ENCODE measurements at places on chromosomes 11 and 22. TPM values are rescaled to one million over a fixed set of nuclear protein-coding genes. Genes with fewer than 3 reads are reported as not detected.

- peaks cover 21% of the 10 kb centered on the region for H3K27me3 ChIP-seq
- no peak overlapping the region for H3K4me3 ChIP-seq
- DNase-seq = no peak
Measured at GRCh38 chr11:76317296-76317695, 63.6 kb downstream of the THAP12 start.

- no peak overlapping the region for H3K27ac ChIP-seq
- H3K36me3 ChIP-seq = peaks cover 19% of the 10 kb centered on the region
- DNase-seq = no peak
- H3K4me3 ChIP-seq = no peak overlapping the region
Measured at GRCh38 chr11:14566331-14567063, 46.3 kb upstream of the PSMA1 start.

- no peak for DNase-seq
- H3K36me3 ChIP-seq = no peaks in the 10 kb centered on the region
- no peak overlapping the region for H3K4me3 ChIP-seq
- no peaks in the 10 kb centered on the region for H3K27me3 ChIP-seq
- no peak overlapping the region for H3K27ac ChIP-seq
- peaks cover 7% of the 10 kb centered on the region for H3K4me1 ChIP-seq
Measured at GRCh38 chr11:125987066-125987641, 41.3 kb downstream of the VSIG10L2 start.

DNA sequence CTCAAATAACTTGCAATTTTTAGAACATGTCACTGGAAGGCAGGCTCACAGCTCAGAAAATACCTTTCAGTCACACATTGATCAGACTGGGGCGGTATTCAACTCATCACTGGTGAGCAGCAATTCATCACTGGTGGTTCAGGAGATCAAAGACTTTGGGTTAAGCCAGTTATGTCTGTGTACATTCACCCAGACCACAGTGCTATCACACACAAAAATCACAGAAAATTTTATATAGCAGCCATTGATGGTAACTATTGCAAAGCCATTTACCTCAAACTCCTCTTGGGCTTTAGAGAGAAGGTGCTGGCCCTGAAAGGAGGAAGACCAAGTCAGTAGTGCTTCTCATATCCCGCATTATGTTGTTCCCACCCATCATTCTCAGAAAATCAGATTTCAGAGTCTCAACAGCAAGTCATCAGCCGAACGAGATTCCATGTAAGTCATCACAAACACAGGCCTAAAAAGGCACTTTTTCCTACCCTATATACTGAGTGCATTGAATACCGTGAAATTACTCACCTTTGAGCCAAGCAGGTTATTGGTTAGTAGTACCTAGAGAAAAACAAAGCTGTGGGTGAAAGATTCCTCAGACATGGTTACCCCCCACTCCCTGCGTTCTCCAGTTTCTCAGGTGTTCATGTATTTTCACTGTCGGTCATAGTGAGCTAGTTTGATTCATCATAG is 14.0 kb upstream of the WDR74 start:
- peaks cover 3% of the 10 kb centered on the region for H3K27me3 ChIP-seq
- peaks cover 42% of the 10 kb centered on the region for H3K4me1 ChIP-seq
- peaks cover 57% of the 10 kb centered on the region for H3K36me3 ChIP-seq
- DNase-seq = peak; percentile 49
- peak overlapping the region; percentile 95 for H3K4me3 ChIP-seq

GRCh38 chr11:10317151-10317755 is 12.4 kb downstream of the ADM start:
- no peak overlapping the region for H3K4me3 ChIP-seq
- peaks cover under 1% of the 10 kb centered on the region for H3K4me1 ChIP-seq
- DNase-seq = no peak
- H3K36me3 ChIP-seq = no peaks in the 10 kb centered on the region
- no peak overlapping the region for H3K27ac ChIP-seq

DNA sequence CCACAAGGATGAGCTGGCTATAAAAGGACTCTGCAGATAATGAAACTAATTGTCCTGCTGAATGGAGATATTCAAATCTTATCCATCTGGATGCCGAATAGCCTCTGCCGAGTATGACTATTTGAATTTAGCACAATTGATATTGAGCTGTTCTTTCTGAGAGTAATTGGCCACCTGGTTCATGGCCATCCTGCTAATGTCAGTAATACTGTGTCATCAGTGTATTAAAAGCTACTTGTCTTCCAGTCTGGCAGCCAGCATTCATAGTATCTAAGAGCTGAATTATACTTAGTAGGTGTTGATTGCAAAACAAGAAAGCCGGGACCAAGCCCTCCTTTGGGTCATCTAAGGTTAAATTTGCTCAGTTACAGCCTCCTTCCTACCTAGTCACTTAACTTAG is 310.7 kb upstream of the NCAM1 start:
- H3K27me3 ChIP-seq = no peaks in the 10 kb centered on the region
- no peaks in the 10 kb centered on the region for H3K4me1 ChIP-seq
- no peak overlapping the region for H3K27ac ChIP-seq
- no peak overlapping the region for H3K4me3 ChIP-seq

- peak; percentile 14 for DNase-seq
- no peak overlapping the region for H3K27ac ChIP-seq
- no peak overlapping the region for H3K4me3 ChIP-seq
- no peaks in the 10 kb centered on the region for H3K36me3 ChIP-seq
- H3K4me1 ChIP-seq = no peaks in the 10 kb centered on the region
Measured at GRCh38 chr22:49394116-49394785, 433.4 kb downstream of the BRD1 start.

DNA sequence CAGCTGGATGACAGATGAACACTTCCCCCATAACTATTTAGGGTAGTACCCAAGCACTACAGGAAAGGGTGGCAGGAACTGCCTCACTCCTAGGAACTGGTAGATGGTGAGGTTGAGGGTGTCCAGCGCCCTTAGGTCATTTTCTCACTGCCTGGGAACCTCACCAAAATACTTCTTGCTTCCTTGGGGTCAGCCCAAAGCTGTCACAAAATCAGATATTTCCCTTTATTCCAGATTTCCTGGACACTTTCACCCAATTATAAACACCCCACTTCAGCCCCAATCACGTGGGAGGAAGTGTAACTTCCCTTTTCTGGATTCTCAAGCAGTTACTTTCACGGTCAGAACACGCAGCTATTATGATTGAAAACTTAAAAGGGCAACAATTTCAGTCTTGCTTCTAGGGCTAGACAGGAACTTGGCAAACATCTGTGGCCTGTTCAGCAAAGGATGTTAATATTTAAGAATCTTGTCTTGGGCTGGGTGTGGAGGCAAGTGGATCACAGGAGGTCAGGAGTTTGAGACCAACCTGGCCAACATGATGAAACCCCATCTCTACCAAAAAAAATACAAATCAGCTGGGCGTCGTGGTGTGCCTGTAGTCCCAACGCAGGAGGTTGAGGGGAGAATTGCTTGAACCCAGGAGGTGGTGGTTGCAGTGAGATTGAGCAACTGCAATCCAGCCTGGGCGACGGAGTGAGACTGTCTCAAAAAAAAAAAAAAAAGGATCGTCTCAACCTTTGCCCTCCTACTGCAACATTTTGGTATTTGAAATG is 4.0 kb downstream of the FTH1 start:
- peaks cover 42% of the 10 kb centered on the region for H3K4me1 ChIP-seq
- peak overlapping the region; percentile 23 for H3K4me3 ChIP-seq
- DNase-seq = no peak

DNA sequence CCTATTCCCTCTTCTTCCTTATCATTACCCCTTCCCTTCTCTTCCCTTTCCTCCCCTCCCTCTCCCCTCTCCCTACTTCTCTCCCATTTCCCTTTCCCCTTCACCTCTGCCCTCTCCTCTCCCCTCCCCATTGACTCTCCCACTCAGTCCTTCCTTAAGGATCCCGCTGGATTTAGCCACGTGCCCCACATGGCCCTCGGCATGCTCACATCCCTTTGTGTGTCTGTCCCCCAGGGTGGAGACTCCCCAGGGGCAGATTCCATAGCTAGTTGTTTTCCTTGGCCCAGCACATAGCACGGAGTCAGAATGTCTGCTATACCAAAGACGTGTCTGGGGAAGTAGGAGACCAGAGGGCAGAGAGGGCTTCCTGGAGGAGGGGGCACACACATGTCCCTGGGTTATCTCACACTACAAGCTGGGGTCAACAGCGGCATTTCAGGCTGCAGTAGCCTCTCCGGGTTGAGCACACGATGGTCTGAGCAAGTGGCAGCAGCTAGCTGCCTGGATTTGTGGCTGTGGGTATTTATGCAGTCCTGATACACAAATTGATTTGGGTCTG is 487.0 kb downstream of the TBC1D22A start:
- H3K27me3 ChIP-seq = peaks cover 12% of the 10 kb centered on the region
- no peak for DNase-seq
- H3K36me3 ChIP-seq = no peaks in the 10 kb centered on the region
- H3K27ac ChIP-seq = no peak overlapping the region
- no peaks in the 10 kb centered on the region for H3K4me1 ChIP-seq
- H3K4me3 ChIP-seq = no peak overlapping the region

DNA sequence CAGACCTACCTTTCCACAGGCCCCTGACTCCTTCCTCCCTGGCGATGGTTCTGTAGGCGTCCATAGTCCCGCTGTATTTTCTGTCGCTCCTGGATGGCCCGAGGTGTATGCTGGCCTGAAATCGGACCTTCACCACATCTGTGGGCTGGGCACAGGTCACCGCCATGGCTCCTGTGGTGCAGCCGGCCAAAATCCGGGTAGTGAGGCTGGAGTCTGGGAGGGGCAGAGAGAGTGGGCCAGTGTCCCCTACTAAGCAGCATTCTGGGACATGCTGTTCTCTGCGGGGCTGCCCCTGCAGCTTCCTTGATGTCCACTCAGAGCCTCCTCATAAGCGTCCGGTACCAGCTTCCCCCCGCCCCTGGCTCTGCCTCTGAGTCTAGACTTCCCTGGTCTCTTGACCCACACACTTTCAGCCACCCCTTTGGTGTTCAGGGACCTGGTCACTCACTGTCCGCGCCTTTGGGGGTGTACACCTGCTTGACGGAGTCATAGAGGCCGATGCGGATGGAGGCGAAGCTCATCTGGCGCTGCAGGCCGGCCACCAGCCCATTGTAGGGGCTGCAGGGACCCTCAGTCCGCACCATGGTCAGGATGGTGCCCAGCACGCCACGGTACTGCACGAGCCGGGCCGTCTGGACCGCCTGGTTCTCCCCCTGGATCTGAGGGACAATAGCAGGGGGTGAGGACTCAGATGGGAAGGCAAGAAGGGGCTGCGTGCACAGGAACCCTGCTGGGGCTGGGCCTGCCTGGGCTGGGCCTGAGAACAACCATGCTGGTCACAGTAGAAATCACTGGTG is 3.0 kb downstream of the UCP3 start:
- peak overlapping the region; percentile 91 for H3K27ac ChIP-seq
- H3K4me3 ChIP-seq = no peak overlapping the region
- H3K27me3 ChIP-seq = no peaks in the 10 kb centered on the region
- DNase-seq = no peak

DNA sequence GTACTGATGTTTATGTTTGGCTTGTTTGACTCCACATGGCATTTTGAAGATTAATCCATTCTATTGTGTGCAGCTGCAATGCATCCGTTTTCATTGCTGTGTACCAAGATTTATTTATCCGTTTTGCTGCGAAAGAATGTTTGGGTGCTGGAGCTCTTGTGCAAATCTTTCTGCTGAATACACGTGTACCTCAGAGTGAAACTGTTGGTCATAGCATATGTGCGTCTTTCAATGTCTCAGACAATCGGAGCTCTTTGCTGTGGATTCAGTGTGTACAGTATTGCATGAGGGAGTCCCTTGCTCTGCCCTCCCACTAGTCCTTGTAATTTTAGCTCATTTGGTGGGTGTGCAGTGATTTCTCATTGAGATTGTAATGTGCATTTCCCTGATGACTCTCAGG is 545.4 kb downstream of the TBC1D22A start:
- H3K4me3 ChIP-seq = no peak overlapping the region
- H3K27me3 ChIP-seq = peaks cover 2% of the 10 kb centered on the region
- H3K4me1 ChIP-seq = no peaks in the 10 kb centered on the region
- DNase-seq = no peak
- no peak overlapping the region for H3K27ac ChIP-seq

DNA sequence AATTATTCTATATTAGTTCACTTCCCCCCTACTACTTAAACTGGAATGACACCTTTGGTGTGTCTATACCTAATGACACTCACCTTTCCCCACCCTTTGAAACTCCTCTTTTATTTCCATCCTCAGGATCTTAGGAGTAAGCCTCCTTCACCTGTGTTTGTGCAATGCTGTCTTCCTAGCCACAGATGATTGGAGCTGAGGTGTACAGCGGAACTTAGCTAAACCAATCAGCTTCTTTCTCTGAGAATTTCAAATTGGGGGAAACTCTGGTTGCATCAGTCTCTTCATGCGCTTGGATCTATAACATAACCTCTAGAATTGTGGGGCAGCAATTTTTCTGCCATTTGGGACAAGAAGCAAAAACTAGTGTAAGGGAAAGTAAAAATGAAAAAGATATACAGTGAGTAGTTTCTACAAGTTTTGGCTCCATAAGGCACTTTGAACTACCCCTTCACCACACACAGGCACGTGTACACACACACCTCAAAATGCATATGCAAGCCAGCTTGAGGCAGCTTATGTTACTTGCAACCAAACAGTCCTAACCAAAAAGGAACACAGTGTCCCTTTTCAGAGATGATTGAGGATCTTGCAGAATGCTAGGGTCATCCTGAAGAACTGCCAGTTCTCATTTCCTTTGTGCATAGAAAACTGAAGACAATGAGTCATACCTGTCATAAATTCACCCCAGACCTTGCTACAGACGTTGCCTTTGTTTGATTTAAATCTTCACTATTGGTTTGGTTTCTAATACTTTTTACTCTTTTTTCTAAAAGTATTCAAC is 36.0 kb upstream of the LDLRAD3 start:
- DNase-seq = no peak
- no peak overlapping the region for H3K27ac ChIP-seq
- H3K4me3 ChIP-seq = no peak overlapping the region
- H3K36me3 ChIP-seq = no peaks in the 10 kb centered on the region
- peaks cover 7% of the 10 kb centered on the region for H3K27me3 ChIP-seq
- H3K4me1 ChIP-seq = no peaks in the 10 kb centered on the region

- no peak overlapping the region for H3K27ac ChIP-seq
- no peaks in the 10 kb centered on the region for H3K36me3 ChIP-seq
- no peak overlapping the region for H3K4me3 ChIP-seq
- no peaks in the 10 kb centered on the region for H3K27me3 ChIP-seq
- DNase-seq = no peak
- no peaks in the 10 kb centered on the region for H3K4me1 ChIP-seq
Measured at GRCh38 chr11:20640401-20640800, 29.0 kb upstream of the NELL1 start.

- peaks cover 1% of the 10 kb centered on the region for H3K27me3 ChIP-seq
- H3K4me1 ChIP-seq = no peaks in the 10 kb centered on the region
- no peaks in the 10 kb centered on the region for H3K36me3 ChIP-seq
Measured at GRCh38 chr22:37508431-37508992, 10.7 kb downstream of the CARD10 start.

The OR8G5 gene
- not detected for total RNA-seq

The CASP5 gene
- not detected for total RNA-seq

The C11orf86 gene
- not detected for total RNA-seq

The DGCR8 gene
- 34.3 TPM for total RNA-seq

The EXT2 gene
- total RNA-seq = 27.0 TPM

The MOV10L1 gene
- total RNA-seq = not detected

The NXPE1 gene
- total RNA-seq = not detected

The MS4A6E gene
- total RNA-seq = not detected
